M059J (cell line): ENCODE measurements at places on chromosomes 2 and 18.

DNA sequence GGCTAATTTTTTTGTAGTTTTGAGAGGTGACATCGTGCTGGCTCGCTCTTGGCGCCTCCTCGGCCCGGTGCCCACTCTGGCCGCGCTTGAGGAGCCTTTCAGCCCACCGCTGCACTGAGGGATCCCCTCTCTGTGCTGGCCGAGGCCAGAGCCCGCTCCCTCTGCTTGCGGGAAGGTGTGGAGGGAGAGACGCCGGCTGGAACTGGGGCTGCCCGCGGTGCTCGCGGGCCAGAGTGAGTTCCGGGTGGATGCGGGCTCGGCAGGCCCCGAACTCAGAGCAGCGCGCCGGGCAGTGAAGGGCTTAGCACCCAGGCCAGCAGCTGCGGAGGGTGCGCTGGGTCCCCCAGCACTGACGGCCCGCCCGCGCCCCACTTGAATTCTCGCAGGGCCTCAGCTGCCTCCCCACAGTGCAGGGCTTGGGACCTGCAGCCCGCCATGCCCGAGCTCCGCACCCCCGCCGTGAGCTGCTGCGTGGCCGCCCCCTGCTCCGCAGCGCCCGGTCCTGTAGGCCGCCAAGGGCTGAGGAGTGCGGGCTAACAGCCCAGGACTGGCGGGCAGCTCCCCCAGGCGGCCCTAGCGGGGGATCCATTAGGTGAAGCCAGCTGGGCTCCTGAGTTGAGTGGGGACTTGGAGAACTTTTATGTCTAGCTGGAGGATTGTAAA is 113.2 kb upstream of the ZSWIM2 start:
- no peak for DNase-seq

DNA sequence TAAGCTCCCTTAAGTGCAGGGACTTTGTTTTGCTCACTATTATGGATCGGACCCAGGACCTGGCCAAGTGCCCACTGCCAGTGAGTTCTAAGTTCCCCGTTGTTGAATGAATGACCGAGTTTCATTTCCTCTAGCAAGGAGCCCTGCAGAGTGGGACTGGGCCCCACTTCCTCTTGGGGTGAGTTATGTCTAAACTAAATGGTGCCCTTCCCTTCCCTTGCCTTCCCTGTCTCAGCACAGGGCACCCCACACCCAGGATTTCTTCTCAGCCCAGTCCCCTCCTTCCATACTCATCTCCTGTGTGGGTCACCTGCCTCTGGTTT is 195.3 kb upstream of the HS6ST1 start:
- no peak for DNase-seq

DNA sequence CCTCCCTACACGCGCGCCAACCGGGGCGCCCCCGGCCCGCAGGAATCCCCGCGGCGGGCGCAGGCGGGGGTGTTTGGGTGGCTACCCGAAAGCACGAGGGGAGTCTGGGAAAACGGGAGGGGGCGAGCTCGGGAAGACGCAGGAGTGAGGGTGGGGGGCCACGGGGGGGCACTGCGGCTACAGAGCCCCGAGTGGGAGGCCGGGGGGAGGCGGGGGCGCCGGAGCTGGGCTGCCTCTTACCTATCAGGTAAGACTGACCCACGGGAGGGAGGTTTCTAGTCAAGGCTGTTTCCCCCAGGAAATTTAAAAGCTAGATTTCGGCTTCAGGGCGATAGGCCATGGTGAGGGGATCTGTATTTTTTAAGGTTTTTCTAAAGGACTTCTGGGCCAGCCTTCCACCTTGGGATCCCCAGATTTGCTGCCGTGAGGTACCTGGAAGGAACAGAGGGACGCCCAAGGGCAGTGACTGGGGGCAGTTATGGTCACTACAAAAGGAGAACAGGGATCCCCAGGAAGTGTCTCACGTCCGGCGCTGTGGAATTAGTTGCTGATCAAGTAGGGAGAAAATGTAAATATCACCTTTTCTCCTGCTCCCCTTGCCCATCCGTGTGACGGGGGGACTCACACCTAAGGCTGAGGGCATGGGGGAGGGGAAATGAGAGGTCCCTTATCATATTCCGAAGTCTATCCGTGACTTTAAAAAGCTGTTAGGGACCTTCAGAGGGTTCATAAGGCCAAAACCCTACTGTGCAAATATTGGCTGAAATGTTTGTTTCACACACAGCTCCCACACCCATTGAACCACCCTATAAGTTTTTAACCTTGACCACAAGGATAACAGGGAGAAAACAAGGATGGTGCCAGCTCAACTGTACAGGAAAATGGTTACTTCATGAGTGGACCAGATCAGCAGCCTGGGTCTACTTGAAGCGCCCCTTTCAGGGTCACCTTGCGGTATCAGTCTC is 638 bp upstream of the IRS1 start:
- peak; percentile 39 for DNase-seq

- DNase-seq: no peak
Observed at GRCh38 chr2:158181171-158181570, 79.5 kb downstream of the UPP2 start.
